AG09309 (cell line): ENCODE measurements at places on chromosomes 13 and 19.

GRCh38 chr19:12330340-12330739 is 3.1 kb downstream of the ZNF563 start:
- no peak for DNase-seq

DNA sequence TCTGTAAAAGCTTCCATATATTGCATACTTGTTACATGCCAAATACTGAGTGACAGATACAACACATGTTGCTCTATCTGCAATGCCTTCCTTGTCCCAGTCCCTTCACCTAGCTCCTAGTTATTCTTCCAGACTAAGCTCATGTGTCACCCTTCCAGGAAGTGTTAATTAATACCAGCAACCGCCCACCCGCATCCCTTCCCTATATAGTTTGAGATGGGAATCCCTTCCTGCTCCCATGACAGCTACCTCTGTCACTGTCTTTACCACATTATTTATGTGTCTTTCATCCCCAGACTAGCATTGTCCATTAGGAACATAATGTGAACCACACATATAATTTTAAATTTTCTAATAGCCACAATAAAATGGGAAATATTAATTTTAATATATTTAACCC is 49.5 kb upstream of the FRY start:
- DNase-seq, result no peak

- DNase-seq, result no peak
Observed at GRCh38 chr19:50909240-50910070, 1.7 kb downstream of the KLK4 start.

DNA sequence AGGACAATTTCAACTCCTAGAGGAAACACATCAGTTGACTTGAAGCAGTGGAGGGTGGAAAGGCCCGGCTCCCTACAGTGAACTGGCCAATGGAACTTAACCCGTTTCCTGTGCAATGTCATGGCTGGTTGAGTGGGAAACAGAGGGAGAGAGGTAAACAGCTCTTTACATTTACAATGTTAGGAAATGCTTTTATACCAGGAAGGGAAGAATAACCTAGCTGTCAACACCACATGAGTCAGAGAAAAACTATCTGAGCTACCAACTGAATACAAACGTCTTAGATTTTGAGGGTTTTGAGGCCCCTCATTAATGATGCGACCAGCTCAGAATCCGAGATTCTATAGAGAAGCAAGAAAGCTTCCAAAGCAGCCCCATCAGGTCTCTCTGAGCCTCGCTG is 36.7 kb downstream of the CARD8 start:
- no peak for DNase-seq

DNA sequence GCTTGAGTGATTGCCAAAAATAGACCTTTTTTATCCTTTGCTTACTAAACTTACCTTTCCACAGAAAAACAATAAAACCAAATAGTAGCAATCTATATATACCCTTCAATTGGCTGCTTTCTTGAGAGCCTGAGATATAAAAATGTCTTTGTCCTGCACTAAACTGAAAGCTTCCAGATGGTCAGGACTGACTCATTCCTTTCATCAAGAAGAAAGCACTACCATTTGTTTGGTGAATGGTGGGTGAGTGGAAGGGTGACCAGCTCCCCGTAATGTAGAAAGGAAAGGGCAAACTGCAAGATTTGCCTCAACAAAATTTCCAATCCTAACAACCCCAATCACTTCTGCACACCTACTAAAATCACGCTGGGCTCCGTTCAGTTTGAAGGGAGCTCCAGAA is 67.8 kb downstream of the SACS start:
- no peak for DNase-seq

DNA sequence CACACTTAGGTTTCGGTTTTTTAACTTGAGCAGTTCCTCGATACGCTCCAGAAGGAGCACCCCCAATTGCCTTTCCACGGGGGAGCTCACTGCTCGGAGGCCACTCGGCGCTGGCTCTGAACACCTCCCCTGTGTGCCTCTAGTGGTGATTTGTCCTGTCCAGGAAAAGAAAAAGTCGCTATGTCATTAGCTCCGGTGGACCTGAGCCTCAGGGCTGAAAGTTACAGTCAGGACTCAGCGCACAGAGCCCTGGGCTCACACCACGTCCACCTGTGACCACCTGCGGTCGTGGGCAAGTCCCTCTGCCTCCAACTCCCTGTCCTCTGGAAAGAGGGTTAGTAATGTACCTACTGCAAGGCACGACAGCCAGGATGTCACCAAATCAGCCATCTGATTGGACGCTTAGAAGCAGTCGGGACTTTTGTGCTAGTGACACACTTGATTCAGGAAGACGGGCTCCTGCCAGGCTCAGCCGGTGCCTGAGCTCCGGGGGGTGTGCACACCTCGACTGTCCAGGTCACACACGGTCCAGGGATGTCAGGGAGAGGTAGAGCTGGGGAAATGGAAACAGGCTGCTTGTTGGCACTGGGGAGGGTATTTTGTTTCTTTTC is 3.9 kb upstream of the TMPRSS9 start:
- DNase-seq, result no peak

DNA sequence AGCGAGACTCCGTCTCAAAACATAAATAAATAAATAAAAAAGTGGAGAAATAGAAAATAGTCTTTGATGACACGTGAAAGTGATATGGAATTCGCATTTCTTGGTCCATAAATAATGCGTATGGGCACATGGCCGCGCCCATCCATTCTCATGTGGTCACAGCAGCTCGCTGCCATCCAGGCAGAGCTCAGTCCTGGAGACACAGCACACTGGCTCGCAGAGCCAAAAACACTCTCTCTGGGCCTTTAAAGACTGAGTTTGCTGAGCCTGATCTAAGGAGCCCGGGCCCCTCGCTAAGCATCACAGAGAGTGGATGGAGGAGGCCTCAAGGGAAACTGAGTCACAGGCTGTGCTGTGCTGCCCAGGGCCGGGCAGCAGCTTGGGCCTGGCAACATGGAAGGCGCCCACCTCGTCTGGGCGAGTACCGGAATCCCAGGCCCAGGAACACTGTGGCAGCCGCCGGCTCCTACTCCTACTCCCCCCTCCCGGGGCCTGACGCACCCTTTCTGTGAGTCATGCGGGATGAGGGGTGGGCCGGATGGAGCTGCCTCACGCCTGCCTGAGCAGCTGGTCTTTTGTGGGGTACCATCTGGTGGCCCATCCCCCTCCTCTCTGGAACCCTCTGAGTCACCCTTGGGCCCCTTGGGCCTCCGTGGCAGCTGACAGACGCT is 28.9 kb upstream of the CACTIN start:
- DNase-seq, result peak; percentile 71

DNA sequence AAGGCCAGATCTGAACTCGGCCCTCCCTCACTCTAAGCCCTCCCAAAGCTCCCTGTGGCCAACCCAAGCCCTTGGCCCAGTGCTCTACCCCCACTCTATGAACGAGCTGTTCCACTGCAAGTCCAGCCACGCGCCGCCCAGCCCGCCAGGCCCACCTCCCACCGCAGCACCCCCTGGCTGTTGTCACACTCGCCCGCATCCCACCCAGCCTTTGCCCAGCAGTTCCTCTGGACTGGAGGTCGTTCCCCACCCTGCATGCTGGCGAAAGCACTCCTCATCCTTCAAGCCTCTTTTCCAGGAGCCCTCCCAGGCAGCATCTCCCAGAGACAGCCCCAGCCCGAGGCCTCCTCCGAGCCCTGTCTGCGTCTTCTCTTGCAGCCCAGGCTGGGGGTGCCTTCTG is 33.1 kb upstream of the ONECUT3 start:
- DNase-seq, result no peak

- DNase-seq, result no peak
Observed at GRCh38 chr13:92954746-92955145, 271.9 kb upstream of the GPC6 start.

GRCh38 chr19:35977446-35978222 is 17.4 kb upstream of the SDHAF1 start:
- DNase-seq, result no peak

DNA sequence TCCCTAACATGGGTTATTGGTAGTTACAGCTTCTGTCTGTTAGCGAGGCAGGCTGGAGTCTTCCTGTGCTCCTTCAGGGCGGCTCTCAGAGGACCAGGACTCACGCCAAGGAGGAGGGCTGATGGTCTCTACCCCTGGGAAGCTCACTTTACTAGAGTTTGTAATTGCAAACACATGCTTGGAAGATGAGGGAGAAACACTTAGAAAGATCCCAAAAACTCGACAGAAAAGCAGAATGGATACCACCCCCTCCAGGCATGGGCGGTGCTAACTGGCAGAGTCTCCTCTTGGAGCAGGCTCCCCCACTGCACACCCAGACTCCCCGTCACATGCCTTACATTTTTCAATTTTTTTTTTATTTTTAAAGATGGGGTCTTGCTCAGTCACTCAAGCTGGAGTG is 62.0 kb downstream of the PARP4 start:
- peak; percentile 52 for DNase-seq

- no peak for DNase-seq
Observed at GRCh38 chr13:106911627-106912026, 343.7 kb upstream of the ARGLU1 start.

GRCh38 chr19:46618670-46619231 is 6.1 kb downstream of the PTGIR start:
- DNase-seq, result no peak

- DNase-seq, result no peak
Observed at GRCh38 chr19:16263141-16263761, 61.4 kb upstream of the KLF2 start.

DNA sequence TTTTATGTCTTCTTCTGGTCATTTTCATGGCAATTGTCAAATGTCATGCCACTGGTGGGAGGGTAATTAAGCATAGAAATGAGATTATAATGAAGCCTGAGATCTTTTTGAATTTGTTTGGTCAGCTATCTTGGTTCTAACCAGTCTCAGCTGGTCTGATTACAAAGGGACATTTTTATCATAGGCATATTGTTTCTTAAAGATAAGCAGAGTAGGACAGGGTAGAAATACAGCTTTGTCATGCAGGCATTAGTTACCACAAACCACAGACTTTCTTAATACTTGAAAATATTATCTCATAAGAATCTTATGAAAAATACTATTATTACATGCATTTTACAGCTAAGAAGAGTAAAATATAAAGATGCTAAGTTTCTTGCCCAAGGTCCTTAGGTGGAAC is 1761.5 kb downstream of the PCDH9 start:
- peak; percentile 1 for DNase-seq
